ENCODE measurements at places on chromosomes 1 and 21.

DNA sequence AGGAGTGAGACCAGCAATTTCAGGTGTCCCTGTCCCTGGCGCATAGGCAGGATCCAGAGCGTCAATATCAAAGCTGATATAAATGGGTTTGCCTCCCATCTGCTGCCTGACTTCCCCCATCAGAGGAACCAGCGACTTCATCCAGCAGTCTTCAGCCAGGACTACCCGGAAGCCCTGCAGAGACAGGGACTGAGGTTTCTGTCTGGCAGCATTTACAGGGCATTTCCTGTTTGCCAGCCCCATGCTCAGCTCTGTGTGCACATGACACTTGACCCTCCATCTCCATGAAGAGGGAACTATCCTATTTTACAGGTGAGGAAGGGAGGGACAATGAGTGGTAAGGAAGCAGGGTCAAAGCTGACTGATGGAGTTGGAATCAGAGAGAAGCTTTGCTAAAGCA is 7.2 kb downstream of the AGMAT start:
- DNase-seq: no peak

GRCh38 chr1:225152061-225152460 is 222.6 kb downstream of the DNAH14 start:
- no peak for DNase-seq

GRCh38 chr1:199808110-199808870 is 219.2 kb upstream of the NR5A2 start:
- no peak for DNase-seq

DNA sequence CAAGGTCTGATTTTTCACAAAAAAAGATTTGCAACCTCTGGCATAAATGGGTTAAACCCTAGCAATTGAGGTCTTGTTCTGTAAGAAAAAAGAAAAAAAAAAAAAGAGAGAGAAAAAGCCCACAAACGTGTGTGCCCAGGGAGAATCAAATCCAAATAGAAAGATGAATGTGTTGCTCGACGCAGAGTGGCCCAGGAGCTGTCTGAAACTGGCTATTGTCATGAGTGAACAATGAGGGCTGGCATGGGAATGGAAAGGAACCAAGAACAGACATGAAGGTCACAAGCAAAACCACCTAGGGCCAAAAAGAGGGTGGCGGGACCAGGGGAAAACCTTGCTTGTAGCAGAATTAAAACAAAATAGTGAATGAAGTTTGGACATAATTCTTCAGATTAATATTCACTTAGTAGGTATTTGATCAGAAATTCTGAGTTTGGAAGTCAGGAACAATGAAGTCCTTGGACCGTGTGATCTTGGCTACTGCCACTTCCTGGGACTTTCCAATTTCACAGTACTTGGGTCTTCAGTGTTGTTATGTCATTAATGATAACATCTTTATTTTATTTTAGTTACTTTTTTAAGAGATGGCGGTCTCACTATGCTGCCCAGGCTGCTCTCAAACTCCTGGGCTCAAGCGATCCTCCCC is 3.1 kb downstream of the ENO1 start:
- peak; percentile 54 for DNase-seq

DNA sequence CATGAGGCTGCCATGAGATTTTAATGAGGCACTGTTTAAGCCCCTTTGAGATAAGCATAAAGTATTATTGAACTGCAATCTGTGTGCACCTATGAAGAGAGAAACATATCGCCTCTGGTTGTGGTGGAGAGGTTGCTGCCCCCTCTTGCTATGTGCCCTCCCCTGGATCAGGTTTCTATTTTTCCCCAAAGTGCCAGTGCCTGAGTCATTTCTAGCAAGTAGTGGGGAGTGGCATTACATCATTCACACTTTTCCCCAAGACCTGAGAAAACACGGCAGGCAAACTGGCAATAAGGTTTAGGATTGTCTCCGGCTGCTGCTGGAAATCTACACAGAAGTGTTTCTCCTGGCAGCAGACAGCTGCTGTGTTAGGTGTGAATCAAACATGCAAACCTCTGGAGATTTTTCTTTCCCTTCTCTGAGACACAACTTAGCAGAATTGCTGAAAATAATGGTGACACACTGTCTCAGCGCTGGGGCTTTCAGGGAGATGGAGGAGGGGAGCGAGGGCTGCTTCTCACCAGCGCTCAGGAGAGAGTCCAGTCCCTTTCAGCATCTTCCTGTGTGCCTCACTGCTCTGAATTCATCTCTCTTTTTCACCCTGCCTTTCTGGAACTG is 13.7 kb upstream of the RGS16 start:
- DNase-seq: no peak

DNA sequence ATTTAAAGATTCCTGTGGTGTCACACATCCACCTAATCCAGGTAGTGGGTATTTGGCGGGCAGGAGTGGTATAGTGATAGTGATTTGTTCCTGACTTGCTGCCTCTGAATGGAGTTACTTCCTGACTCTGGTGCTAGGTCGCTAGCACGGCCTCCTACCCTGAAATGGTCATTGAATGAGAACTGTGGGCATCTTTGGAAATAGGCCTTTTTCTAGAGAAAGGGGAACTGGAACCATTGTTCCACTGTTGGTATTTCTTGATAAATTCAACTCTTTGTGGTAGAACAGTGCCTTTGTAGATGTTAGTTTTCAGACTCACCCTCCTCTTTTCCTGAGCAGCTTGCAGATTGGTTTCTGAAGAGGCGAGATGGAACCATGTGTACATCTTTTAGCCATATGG is 1.5 kb downstream of the QSOX1 start:
- DNase-seq: peak; percentile 77

- DNase-seq: no peak
These were observed 71.1 kb downstream of the SAMSN1 start for GRCh38 chr21:14474995-14475394.

DNA sequence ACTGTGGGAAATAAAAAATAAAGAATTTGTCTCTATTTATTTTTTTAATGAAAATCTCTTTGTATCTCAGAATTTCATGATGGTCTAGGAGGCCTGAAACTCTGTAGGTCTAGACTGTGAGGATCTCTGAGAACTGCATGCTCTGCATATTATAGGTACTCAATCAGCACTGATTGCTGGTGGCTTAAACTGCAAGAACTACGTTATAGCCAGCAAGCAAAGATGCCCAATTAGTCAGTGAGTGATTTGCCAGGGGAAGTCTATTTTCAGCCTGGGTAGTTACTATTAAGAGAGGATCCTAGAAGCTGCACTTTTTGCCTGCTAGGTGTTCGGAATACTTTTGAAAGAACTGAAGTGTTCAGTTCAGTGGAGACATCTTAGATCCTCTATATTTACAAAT is 87.4 kb downstream of the GPR52 start:
- no peak for DNase-seq

DNA sequence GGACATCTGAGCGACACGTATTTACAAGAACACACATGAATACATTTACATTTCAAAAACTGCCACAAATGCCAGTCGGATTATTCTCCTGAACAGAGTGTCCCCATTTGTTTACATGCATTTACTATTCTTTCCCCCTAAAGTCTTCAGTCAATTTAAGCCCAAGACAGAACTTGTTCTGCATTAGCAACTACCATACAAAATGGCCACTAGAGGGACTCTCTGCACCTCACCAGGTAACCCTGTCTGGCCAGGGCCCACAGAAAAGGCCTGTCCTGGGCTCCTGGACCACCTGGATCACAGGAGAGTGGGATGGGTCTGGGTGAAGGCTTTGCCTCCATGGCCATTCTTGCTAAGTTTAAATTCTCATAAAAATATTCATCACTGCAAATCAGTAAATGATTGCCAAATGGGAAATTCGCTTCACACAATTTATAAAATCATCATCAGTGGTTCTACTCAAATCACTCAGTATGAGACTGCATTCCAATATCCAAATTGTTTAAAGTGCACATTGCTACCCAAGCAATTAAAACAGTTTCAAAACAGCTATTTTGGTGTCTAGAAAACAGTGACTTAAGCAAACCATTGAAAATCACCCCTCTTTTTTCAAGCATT is 12.5 kb upstream of the GUCA2A start:
- peak; percentile 43 for DNase-seq

DNA sequence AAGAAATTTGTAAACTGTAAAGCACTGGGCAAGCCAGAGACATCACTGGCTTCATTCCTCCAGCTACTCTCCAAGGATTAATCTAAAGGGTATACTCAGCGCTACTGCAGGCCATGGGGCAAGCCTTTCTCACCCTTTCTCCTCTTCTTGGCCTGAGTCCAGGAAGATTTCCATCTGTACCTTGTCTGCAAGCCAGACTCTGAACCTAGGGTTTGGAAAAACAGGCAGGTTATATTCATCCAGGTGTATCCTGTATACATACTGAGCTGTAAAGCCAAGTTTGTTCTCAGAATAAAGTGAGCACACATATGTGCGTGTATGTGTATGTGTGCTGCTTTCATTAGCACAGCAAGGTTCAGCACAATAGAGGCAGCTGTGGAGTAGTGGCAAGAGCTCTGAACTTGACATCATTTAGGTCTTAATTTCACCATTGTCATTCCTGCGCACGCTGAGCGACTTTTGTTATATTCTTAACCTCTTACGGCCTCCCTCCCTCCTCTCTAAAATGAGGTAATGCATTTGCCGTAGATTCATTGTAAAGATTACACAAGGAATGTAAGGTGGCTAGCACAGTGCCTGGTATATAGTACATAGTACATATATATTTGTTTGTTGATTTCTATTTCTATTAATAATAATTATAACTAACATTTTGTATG is 128.1 kb upstream of the JUN start:
- DNase-seq: no peak

- DNase-seq: peak; percentile 34
These were observed 31.4 kb upstream of the WASF2 start for GRCh38 chr1:27521336-27521831.

- no peak for DNase-seq
These were observed 390.9 kb downstream of the VAV3 start for GRCh38 chr1:107574044-107574443.

DNA sequence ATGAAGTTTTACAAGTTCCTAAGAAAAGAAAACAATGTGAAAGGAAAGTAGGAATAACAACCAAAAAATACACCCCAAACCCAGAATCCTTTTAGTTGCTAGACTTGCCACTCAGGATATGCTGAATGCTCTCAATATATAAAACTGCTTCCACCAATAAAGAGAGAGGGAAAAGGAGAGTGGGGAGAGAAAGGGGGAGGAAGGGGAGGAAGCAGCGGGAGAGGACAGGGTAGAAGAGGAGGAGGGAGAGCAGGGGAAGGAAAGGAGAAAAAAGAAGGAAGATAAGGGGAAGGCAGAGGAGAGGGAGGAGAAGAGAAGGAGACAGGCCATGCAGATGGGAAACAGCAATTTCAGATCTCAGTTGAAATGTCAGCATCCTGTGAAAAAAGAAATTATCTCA is 198.4 kb downstream of the VAV3 start:
- no peak for DNase-seq

GRCh38 chr1:150268340-150268704 is 494 bp downstream of the APH1A start:
- DNase-seq: peak; percentile 57

DNA sequence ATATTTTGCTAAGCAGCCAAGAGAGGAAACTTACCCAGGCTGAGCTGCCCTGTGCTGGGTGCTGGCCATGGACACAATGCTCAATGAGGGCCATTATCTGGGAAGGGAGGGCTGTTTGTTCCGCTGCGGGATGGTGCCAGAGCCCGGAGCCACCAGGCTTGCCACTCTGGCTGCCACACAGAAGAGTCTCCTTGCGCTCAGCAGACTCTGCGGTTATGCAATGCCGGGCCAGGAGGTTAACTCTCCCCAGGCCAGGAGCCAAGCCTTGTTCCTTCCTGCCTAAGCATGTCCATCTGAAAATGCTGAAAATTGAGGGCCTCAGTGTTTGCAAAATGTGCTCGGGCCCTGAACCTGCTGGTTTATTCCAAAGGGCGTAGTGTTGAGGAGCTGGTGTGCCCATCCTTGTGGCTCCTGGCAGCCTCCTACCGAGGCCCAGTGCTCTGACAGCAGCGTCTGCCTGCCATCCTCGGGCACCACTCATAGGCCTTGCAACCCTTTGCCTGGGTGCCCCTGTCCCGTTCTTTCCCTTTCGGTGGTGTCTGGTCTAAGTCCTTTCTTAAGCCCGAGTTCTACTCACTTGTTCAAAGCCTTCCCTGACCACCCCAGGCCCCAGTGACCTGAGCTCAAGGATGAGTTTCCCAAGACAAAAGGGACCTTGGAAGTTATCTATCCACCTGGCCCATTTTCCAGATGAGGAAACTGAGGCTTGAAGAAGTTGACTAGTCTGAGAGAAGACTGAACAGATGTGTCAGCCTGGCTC is 133.8 kb upstream of the EDN2 start:
- peak; percentile 30 for DNase-seq

DNA sequence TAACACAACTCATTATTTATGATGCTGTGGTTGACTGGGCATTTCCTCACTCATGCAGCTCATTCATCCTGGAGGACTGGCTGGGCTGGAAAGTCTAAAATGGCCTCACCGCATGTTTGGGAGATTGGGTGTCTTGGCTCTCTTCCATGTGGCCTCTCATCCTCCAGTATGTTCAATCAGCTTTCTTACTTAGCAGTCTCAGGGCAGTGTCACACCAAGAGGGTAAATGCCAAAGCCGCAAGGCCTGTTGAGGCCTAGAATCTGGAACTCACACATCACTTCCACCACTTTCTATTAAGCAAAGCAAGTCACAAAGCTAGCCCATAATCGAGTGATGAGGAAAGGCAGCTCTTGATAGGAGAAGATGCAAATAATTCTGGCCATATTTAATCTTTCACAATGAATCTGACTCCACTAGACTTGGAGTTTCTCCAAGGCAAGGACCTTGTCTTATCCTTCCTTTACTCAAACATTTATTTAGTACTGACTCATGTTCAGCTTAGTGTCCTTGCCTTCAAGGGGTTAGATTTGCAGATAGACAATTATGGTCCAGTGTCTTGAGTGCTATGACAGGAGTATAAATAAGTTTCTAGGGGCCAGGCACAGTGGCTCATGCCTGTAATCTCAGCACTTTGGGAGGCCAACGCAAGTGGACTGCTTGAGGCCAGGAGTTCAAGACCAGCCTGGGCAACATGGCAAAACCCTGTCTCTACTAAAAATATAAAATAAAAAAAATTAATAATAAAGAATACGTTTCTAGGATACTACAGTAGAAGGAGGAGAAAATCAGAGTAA is 45.1 kb downstream of the TMEM53 start:
- no peak for DNase-seq

DNA sequence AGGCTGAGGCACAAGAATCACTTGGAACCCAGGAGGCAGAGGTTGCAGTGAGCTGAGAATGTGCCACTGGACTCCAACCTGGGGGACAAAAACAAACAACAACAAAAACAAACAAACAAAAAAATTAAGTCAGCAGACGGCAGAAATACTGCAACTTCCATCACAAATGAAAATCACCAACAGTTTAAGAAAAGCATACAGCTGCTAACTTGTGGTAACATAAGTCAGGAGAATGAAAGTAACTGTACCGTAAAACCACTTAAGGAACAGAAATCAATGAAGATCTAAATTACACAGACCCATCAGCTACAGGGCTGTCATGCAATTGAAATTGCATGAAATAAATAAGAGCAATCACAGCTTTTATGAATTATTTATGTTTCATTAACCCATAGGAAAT is 25.0 kb downstream of the MCOLN2 start:
- DNase-seq: no peak

DNA sequence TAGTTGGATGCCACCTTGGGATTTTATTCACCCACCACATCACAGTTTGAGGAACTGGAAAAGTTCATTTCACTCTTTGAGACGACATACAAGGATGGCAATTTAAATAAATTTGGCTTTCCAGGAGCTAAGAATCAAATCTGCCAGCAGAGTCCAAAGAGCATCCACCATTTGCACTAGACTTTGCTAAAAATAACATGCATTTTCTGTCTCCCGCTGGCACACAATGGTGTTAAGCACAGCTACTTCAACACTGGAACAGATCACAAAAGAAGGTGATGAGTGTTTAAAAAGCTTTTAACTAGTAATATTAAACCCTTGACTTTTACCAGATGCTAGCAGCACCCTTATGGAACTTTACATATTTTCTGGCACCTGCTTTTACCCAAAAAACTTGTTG is 44.6 kb downstream of the MAEL start:
- no peak for DNase-seq

Data from suppressor macrophage treated with lipopolysaccharide for 4 hours (primary cell).